ENCODE measurements at places on chromosomes 3 and 15. TPM values are rescaled to one million over a fixed set of nuclear protein-coding genes. Genes with fewer than 3 reads are reported as not detected.

PIERCE2 gene
- not detected for total RNA-seq

- no peak overlapping the region for H3K4me3 ChIP-seq
- no peak for DNase-seq
- H3K27me3 ChIP-seq = no peaks in the 10 kb centered on the region
- no peaks in the 10 kb centered on the region for H3K4me1 ChIP-seq
These were observed 78.6 kb downstream of the SNRK start for GRCh38 chr3:43364926-43365325.

DNA sequence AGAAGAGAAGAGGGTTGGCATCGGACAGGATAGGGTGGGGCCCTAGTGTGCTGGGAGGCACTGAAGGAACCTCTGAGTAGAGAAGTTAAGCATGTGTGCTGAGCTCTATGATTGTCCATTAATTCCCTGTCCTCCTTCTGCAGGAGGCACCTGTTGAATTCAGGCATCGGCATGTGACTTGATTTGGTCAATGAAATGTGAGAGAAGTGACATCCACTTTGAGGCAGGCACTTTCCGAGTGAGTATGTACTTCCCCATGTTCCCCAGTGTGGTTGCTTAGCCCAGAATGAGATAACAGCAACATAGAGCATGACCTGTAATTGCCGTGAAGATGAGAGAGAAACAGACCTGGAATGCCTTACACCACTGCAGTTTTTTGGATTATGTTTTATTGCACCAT lies 224.8 kb downstream of the RPLP1 start:
- no peaks in the 10 kb centered on the region for H3K27me3 ChIP-seq
- no peak overlapping the region for H3K4me3 ChIP-seq
- H3K36me3 ChIP-seq = no peaks in the 10 kb centered on the region
- no peaks in the 10 kb centered on the region for H3K4me1 ChIP-seq

DNA sequence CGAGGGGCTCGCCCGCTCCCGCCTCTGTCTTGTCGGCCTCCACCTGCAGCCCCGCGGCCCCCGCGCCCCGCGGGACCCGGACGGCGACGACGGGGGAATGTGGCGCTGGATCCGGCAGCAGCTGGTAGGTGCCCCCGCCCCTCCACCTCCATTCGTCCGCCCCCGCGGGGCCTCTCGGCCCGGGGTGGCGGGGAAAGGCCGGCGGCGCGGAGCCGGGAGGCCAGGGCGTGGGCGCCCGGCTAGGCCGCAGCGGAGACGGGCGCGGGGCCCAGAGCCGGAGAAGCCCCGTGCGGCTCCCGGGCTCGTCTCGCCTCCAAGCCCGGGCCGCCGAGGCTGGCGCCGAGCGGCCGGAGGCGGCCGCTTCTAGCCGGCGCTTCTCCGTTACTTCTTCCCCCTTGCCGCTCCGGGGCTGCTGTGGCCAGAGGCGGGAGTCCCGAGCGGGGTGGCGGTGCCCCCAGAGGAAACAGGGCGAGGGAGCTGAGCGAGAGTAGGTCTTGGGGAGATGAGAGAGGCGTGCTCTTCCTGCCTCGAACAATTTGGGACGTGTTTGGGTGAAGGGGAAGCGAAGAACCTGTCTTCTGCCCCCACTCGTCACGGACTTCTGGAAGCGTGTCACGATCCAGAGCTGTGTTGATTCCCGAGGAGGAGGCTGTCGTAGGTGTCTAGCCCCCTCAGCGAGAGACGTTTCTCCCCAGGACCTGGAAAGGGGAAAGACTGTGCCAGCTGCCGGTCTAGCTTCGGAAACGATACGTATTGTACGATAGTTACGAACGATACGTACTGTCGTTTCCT lies 555 bp downstream of the ATP11B start:
- peak overlapping the region; percentile 97 for H3K27ac ChIP-seq
- no peaks in the 10 kb centered on the region for H3K27me3 ChIP-seq
- peak overlapping the region; percentile 67 for H3K4me3 ChIP-seq
- peak; percentile 59 for DNase-seq
- H3K4me1 ChIP-seq = peaks cover 21% of the 10 kb centered on the region
- H3K36me3 ChIP-seq = peaks cover 4% of the 10 kb centered on the region

DNA sequence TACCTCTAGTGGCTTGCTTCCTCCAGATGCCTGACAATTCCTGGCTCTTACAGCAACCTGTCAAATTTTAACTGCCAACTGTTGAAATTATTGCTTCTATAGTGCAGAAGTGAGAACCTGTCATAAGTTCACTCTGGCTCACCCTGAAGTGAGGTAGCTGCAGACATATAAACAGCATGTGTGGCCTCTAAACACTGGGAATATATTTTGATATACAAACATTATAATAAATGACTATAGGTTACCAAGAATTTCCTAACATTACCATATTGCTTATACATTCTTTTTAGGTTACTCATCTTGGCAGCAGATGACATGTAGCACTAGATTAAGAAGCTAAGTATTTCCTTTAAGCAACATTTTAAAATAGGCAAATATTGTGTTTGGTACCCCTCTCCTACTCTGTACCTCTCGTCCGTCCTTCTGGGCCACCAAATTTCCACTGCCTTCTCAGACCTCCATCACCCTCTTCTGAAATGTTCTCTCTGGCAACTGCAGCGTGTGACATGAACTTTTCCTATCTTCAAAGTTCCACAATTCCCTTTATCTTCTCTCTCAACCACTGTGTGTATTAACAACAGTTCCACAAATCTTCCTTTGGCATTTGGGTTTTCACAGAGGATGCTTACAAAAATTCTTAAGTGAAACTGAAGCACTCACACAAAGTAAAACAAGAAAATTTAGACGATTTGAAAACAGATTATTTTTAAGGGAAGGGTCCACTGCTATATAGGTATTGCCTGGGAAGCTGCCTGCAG lies 15.3 kb upstream of the XXYLT1 start:
- peaks cover 61% of the 10 kb centered on the region for H3K36me3 ChIP-seq
- no peak for DNase-seq
- H3K27ac ChIP-seq = no peak overlapping the region
- no peaks in the 10 kb centered on the region for H3K4me1 ChIP-seq

GRCh38 chr3:192082730-192083660 lies 622.0 kb downstream of the PYDC2 start:
- no peak overlapping the region for H3K4me3 ChIP-seq
- DNase-seq = no peak
- no peaks in the 10 kb centered on the region for H3K4me1 ChIP-seq

All from naive thymus-derived CD4-positive, alpha-beta T cell (primary cell).